ENCODE measurements at places on chromosomes 6 and 20. TPM values are rescaled to one million over a fixed set of nuclear protein-coding genes. Genes with fewer than 3 reads are reported as not detected.

Gene MUCL3
- total RNA-seq, result not detected

Gene OOEP
- not detected for total RNA-seq

Gene SAMD3
- 24.1 TPM for total RNA-seq

Gene XKR7
- not detected for total RNA-seq

Gene GINM1
- total RNA-seq, result 92.1 TPM

Gene ZBTB9
- total RNA-seq, result 3.9 TPM

Gene RFX6
- not detected for total RNA-seq

Gene ADAM33
- total RNA-seq, result 18.7 TPM

Gene SLC22A3
- 142 TPM for total RNA-seq

Gene TNNC2
- total RNA-seq, result not detected

Gene PSMB8
- total RNA-seq, result 31.2 TPM

Gene SLC22A7
- not detected for total RNA-seq

Gene KHDC1
- 3.0 TPM for total RNA-seq

Data from smooth muscle cell of the umbilical artery (primary cell).